ENCODE measurements at places on chromosomes 2 and 18.

DNA sequence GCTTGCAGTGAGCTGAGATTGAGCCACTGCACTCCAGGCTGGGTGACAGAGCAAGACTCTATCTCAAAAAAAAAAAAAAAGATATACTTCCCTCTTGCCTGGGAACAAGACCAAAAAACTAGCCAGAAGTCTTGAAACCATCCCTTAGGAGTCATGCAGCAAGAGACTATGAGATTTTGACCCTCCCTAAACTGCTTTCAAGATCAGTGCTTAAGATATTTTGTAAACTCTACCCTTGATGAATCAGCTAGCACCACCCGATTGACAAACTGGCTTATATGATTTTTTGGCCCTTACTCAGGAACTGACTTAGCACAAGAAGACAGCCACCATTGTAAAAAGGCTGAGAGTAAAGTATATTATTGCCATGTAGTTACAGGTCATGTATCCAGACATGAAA, 3.8 kb downstream of the SULT1C3 start:
- DNase-seq = no peak

DNA sequence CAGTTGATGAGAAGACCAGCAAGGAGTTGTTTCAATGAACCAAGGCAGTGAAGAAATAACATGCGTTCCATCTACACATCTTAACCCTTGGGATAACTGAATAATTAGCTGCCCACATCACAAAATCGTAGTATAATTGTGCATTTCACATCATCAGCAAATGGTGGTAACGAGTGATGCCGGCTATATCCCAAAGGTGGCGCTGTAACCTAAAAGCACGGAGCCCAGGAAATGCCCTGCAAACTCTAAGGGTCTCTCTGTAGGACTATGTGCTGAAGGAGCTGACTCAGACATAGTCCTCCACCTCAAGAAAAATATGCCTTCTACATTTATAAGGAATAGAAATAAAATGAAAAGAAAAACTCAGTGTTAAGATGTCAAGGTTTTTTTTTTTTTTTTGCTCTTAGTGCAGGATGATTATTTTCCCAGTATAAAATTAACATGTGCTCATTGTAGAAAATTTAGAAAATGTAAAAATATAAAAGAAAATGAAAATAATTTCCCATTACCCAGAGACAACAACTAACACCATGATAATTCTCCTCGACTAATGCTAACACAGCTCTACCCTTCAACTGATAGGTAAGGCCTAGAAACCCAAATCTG, 23.1 kb upstream of the DSG3 start:
- DNase-seq = no peak

DNA sequence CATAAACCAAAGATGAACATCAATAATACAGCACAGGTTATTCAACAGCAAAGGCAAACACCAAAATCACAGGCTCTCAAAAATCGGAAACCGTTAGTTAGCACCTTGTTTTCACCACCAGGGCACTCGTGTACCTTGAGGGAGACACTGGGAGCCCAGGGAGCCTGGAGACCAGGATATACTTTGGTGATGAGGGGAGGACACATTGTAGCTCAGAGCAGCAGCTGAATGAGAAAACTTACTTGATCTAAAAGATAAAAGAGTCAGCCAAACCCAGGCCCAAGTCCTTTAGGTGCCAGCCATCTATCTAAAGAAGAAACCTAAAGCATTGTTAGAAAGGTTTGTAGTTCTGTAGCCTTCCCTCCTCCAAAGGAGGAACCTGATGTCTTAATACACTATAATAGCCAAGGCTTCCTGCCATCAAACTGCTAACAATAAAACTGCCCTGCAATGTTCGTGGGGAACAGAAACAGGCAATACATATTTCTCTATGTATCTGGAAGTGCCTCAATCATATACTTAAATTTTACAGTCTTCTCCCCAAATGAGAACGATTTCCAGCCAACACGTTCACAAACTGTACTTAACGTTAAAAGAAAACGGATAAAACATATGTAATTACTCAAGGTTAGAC, 19.3 kb downstream of the BCL11A start:
- no peak for DNase-seq

GRCh38 chr18:58861861-58862301, 2.8 kb upstream of the ZNF532 start:
- DNase-seq = no peak

- no peak for DNase-seq
Measured at GRCh38 chr2:176636401-176636800, 367.2 kb downstream of the MTX2 start.

DNA sequence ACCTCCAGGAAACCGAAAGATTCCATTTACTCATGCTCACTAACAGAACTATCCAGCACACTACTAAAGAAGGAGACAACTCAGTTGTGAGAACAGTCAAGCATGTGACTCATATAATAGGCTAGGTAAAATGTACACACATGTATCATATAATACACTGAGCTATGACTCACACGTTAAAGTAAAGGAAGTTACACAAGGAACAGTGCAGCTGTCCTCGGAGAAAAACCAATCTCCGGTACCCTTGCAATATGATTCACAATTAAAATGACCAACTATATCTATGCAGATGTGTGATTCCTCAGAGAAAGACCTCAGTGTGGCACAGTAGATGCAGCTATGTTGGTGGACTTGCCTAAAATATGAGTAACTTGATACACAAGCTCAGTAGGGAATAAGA, 76.5 kb downstream of the STRN start:
- DNase-seq = no peak

DNA sequence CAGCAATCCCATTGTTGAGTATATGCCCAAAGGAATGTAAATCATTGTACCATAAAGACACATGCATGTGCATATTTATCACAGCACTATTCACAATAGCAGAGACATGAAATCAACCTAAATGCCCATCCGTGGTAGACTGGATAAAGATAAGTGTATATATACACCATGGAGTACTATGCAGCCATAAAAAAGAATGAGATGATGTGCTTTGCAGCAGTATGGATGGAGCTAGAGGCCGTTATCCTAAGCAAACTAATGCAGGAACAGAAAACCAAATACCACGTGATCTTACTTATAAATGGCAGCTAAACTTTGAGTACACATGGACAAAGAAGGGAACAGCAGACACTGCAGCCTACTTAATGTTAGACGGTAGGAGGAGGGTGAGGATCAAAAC, 18.4 kb upstream of the RAMP1 start:
- DNase-seq = no peak

DNA sequence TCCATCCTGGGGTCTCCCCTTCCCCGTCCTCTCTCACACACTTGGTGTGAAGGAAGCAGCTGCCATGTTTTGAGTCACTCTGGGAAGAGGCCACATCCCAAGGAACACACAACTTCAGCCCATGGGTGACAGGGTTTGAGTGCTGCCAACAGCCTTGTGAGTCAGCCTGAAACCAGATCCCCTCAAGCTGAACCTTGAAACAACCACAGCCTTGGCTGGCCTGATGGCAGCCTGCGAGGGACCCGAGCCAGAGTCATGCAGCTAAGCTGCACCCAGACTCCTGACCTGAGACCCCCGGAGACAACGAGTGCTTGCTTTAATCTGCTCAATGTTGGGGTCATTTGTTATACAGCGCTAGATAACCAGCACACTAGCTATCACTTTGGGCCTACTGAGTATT, 19.3 kb upstream of the MC2R start:
- DNase-seq = no peak

DNA sequence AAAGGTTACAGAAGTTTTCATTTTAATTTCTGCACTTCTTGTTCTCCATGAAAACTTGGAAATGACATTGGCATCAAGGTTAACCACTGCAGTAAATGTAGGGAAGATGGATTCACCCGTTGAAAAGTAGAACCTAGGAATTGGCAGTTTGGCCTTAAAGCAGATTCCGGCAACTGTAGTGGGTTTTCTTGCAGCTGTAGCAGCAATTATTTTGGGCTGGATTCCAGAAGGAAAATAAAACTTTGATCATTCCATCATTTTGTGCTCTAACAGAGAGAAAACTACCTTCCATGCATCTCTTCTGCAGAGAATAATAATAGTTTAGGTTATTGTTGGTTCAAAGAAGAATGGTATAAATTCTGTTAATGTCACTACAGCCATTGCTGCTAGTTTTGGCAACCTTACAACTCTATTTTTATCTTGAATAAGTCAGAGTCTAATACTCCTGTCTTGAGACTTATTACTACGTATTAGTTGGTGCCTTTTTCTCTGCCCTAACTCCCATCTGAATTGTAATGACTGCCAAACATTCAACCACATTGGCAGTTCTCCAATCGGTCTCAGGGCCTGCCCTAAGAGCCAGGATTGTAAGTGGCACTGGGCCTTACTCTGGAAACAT, 178.1 kb upstream of the PIEZO2 start:
- no peak for DNase-seq
